Esophagus squamous epithelium (tissue), 5 donors: ENCODE measurements at places on chromosomes 5 and 9.
A peak's percentile ranks its signal among the peaks of the same experiment; 100 is the strongest.

- peak; percentile 25 for DNase-seq
These were observed 33.3 kb downstream of the TLE1 start for GRCh38 chr9:81656004-81656403.

GRCh38 chr5:136014049-136015002 is 14.5 kb upstream of the TGFBI start:
- DNase-seq, result no peak

- no peak for DNase-seq
These were observed 53.3 kb upstream of the ANGPTL2 start for GRCh38 chr9:127175764-127176163.

GRCh38 chr5:149415066-149415967 is 36.2 kb upstream of the IL17B start:
- no peak for DNase-seq

- no peak for DNase-seq
These were observed 3.6 kb upstream of the NR5A1 start for GRCh38 chr9:124510650-124511425.

DNA sequence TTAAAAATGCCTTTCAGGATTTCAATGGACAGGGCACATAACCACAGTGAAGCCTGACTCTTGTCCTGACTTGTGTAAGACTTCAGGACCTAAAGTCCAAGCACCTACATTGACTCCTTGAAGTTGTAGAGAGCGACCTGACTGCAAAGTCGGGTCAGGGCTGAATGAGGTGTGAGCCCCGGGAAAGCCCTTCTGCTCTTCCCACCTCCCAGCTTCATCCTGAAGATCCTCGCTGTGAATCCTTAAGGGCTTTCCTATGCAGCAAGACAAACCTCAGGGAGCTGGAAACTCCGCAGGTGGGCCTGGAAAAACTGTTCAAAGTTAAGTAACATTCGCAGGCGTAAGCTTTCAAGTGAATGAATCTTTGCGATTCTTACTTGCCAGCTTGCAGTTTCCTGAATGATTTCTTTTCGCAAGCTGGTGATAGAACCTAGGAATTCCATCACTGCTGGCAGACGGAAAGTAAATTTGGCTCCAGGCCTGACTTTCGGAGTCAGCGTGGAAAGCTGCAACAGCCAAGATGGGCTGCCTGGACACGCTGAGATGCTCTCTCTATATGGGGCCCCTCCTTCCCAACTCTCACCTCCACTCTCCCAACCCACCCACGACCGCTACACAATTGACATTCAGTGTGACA is 10.9 kb downstream of the SEMA5A start:
- no peak for DNase-seq

DNA sequence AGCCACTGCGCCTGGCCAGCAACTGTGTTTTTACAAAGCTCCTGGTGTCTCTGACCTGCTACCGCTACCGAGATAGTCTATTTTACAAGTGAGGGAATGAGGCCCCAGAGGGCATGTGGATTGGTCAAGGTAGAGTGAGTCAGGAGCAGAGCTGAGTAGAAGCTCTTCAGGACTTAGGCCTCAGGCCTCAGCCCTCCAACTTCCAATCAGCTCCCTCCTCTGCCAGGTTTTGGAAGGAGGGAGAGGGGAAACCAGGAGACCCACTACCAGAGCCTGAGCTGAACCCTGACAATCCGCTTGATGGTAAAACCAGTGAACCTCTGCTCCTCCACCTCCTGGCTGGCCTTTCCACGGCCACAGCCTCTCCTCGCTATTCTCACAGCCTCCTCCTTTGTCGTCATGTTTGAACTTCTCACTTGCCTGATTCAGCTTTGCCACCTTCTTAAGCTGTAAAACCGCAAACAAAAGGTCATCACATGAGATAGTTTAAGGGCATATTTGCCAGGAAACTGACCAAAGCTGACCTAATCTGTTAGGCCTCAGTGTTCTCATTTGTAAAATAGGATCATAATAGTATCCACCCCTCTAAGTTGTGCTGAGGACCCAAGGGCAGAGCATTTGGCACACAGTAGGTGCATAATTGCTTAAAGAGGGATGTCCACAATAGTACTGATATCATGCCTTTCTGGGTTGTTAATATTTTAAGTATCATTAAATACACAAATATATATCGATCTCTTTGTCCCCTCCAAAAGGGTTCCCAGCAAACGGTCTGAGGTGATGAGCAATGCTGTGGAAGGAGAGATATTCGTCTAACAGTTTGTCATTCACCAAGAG is 1.7 kb downstream of the TRAF1 start:
- DNase-seq, result no peak

- no peak for DNase-seq
These were observed 30.7 kb downstream of the QRFP start for GRCh38 chr9:130865921-130866320.

DNA sequence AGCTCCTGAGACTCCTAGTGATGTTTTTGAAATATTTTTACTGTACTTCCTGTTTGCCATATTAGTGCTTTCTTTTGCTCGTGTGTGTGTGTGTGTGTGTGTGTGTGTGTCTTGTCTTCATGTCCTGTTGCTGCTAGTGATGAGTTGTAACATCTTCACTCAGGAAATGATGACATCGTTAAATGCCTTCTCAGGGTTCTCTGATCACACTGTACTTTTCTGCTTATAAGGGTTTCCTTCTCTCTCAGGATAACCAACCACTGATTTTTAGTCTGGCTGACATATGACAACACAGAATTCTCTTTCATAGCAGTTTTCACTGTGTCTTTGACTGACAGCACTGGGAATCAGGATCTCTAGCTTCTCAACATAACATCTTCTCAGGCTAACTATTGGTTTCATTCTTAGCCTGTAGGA is 16.1 kb downstream of the SV2C start:
- no peak for DNase-seq

DNA sequence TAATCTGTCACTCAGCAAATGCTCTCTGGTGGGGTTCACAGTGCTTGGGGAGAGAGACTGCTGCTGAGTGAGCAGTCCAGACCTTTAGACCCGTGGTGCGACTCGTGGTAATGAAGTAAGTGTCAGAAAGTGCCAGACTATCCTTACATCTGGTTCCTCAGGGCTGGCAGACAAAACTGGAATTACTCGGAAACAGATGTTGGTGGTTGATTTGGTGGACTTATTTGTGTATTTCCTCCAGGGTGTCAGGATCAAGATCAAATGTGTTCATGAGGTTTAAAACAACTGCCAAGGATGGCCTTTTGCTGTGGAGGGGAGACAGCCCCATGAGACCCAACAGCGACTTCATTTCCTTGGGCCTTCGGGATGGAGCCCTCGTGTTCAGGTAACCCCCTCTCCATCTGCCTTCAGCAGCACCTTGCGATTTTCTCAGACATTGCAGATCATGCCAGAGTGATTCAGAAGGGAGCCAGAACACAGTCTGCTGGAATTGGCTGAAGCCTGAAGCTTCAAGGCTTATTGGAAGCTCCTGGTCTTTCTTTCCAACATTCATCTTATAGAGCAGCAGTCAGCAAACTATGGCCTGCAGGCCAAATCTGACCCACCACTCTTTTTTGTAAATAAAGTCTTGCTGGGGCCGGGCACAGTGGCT is 105.2 kb downstream of the LIFR start:
- DNase-seq, result no peak

GRCh38 chr9:98101868-98102273 is 17.2 kb downstream of the TRIM14 start:
- peak; percentile 34 for DNase-seq

DNA sequence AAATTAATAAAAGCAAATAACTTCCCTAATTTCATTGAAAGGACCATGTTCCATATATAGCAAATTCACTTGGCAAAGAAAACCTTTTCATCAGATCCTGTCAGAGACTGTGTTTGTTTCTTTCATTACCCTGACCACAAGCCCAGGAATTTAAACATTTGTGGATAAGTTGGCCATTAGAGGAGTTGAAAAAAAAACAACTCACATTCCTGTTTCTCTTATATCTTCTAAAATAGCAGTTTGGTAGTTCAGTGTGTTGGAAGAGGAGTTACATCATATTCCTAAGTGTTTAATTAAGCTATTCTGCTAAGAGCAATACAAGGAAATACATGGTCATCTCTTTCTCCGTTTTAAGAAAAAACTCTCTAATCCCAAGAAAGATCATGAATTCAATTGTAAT is 505.6 kb downstream of the TLE1 start:
- DNase-seq, result no peak

GRCh38 chr5:109825450-109825849 is 135.7 kb downstream of the MAN2A1 start:
- DNase-seq, result no peak

- no peak for DNase-seq
These were observed 2.8 kb downstream of the CDH6 start for GRCh38 chr5:31196309-31196708.

- DNase-seq, result no peak
These were observed 479.7 kb downstream of the MAN2A1 start for GRCh38 chr5:110169461-110169860.

GRCh38 chr9:87350915-87351314 is 146.8 kb upstream of the DAPK1 start:
- no peak for DNase-seq

- no peak for DNase-seq
These were observed 106.3 kb upstream of the SSBP2 start for GRCh38 chr5:81856948-81857928.

- DNase-seq, result no peak
These were observed 61.2 kb downstream of the TMEM174 start for GRCh38 chr5:73234204-73234555.

GRCh38 chr5:80707645-80708044 is 52.9 kb upstream of the DHFR start:
- no peak for DNase-seq

GRCh38 chr9:127700140-127700539 is 6.6 kb upstream of the CFAP157 start:
- DNase-seq, result no peak

DNA sequence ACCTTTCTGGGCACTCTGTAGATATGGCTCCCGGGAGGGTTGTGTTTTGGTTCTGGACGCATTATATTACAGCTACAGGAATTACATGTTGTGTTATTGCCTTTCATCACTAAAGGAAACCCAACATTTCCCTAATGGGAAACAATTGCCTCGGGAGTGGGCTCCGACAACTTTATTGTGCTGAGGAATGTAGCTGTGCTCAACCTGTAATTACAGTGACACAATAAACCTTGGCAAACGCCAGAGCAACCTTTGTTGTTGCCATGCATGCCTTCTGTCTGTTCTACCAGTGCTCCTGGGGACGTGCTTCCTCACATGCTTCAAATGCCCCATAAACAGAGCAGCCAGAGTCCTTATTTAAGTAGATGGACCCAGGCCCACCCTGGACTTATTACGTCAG is 182.4 kb downstream of the DIRAS2 start:
- DNase-seq, result no peak

DNA sequence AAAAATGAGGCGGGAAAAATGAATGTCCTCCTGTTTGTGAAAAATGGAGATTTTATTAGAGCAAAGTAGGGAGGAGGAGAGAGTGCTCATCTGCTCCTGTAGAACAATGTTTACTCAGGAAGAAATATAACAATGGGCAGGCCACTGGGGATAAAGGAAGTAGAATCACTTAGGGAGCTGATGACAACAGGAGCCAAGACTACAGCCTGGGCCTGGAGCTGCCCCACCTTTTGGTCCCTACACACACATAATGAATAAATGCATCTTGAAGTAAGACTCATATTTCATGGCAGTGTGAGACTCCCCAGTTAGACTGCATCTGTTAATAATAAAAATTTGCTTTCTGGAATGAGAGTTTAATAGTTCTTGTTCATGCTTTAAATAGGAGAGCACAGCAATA is 1939.8 kb downstream of the EFNA5 start:
- DNase-seq, result no peak

DNA sequence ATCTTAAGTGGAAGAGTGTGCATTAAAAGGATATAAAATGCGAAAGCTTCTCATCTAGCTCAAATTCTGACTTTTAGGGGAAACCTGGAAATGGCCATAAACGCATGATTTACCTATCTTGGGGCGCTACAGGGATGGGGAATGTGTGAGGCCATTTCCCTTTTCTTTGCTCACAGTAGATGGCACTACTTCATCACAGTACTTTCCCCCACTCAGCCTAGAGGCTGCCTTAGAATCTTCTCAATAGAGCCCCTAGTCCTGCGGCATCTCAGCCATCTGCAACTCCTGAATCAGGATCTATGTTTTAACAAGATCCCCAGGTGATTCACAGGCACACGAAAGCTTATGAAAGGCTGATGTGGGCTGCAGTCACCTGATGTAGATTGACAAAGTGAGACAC is 110.8 kb downstream of the LHFPL2 start:
- no peak for DNase-seq

DNA sequence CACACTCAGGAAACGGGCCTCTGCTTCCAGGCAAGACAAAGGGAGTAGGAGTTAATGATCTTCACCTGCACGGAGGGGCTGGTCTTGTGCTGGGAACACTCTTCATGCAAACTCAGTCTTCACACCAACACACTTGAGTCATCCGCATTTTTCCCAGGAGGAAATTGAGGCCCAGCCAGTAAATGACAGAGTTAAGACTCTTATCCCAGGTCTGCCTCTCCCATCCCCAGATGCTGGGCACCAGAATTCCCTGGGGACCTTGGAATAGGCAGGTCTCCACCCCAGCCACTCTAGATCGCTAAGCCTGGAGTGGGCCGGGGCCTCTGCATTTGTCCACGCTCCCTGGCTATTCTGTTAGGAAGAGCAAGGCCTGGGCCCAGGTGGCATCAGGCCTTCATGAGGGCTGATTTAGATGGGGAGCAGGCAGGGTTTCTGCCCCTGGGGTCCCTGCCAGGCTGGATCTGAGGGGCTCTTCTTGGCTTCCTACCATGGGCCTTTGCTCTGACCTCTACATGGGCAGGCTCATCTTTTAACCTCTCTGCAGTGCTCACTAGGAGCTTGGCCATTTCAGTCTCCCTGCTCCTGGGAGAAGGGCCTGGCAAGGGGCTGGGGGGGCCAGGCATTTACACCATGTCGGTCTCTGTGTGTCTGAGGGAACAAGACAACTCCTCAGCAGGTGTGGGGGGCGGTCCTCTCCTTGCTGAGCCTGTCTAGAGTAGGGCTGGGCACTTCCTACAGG is 77.3 kb downstream of the AMBP start:
- DNase-seq, result no peak
